Stimulated activated CD4-positive, alpha-beta T cell treated with anti-CD3 and anti-CD28 coated beads, Interleukin-15, amount 100 ng/mL, for 48 hours (primary cell): ENCODE measurements at places on chromosomes 16 and 17.

DNA sequence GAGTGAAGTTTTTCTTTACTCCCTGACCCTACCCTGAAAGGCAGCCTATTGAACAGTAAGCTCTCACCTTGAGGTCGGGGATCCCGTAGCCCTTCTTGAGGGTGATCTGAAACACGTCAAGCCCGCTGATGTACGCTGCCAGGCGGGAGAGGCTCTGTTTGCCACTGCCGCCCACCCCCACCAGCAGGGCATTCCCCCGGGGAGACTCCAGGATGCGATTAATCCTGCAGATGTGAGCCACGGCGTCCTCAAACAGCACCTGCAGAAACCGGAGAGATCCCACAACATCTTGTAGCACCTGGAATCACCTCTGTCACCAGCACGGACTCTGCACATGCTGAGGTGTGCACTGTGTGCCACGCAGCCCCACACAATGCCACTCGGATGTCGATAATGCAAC is 96.8 kb downstream of the PGS1 start:
- DNase-seq, result no peak

GRCh38 chr16:86697715-86698114 is 119.4 kb downstream of the FOXL1 start:
- no peak for DNase-seq

GRCh38 chr17:61409301-61410112 is 9.9 kb downstream of the TBX2 start:
- DNase-seq, result no peak

- no peak for DNase-seq
Observed at GRCh38 chr17:64103391-64104364, 26.3 kb downstream of the ERN1 start.

- no peak for DNase-seq
Observed at GRCh38 chr16:26605626-26606271, 461.0 kb upstream of the C16orf82 start.

DNA sequence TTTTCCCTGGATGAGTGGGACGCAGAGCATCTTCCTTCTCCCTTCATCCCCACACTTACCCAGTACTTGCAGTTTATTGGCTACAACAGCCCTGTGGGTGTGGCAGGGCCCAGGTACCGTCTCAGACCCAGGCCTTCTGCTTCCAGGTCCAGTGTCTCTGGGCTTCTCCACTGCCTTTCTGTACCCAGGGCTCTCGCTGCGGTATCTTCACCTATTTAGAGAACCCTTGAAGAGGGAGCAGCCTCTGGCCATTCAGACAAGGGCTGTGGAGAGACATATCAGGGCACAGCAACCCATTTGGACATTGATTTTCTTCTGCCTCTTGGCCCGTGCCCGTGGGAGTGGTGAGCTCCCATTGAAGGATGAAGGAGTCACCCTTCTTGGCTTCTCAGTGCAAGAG is 17.3 kb downstream of the TBX4 start:
- DNase-seq, result no peak

DNA sequence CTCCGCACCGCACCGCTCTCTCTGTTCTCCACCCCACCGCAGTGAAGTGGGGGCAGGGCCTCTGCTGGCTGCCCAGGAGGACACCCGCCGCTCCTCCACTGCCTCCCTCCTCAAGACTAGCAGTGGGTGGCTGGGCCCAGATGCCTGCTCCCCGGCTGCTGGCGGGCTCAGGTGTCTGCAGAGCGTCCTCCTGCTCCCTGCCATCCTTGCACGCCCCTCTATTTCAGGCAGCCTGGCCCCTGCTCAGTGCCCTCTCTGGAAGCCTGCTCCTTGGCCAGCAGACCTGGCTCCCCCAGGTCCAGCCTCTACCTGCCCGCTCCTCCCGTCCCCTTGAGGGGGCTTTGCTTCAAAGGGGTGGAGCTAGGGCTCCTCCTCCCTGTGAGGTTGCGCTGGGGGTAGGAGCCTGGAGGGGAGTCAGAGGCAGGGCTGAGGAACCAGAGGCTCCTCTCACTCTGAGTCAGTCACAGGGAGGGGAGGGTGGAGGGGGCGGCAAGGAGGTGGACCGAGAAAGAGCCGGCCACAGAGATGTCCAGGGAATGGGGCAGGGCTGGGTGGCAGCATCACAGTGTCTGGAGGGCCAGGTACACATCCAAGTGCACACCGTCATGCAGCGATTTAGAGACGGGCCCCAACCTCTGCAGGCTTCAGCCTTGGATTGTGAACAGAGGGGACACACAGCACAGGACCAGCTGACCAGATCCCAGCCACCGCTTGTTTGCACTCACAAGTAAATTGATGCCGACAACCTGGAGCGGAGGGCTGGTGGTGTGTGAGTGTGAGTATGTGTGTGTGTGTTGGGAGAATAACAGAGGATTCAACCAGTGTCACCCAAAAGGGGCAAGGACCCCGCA is 9.8 kb upstream of the TMEM92 start:
- no peak for DNase-seq

DNA sequence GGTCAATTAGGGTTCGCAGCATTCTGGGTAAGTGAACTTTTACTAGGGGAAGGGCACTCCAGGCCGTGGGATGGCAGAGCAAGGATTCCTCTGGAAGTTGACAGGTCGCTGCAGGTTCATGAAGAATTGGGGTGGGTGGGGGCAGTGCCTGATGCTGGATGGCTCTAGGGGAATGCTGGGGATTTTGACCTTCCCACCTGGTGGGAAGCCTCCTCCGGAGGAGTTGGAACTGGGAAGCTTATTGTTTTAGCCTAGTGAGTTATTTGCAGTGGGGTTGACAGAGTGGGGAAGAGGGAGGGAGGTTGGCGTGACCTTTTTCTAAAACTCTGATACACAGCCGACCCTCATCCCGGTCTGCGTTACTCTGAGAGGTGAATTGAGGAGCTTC is 606 bp upstream of the C17orf113 start:
- DNase-seq, result no peak

DNA sequence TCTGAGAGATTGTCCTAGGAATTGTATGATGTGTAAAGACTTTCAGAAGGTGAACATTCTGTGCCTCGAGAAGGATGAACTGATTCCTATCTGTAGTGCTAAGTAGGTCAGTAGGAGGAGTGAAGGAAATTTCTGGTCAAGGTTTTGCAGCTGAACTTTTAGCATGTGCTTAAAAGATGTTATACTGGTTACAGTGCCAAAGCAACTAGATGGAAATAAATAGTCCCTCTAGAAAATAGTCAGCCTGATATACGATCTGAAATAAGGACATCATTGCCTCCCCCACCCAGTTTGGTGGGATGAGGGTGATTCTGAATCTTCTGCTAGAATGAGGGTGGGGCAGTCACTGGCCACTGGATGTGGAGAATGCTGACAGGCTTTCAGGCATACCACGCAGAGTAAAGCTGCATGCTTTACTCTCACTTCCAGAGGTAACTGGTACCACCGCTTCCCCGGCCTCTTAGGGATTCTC is 57.2 kb upstream of the VPS4A start:
- DNase-seq, result no peak

DNA sequence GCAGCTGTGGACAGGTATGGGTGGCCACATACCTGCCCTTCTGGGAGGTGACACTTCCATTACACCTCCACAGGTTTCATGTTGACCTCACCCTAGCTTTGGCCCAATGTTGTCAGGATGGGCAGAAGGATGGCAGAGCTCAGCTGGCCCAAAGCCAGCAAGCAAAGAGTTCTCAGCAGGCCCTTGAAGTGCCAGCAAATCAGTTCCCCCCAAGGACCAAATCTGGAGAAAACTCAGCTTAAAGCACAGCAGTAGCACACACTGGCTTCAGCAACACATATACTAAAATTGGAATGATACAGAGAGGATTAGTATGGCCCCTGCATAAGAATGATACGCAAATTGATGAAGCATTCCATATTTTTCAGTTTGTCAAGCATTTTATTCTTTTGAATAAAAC is 13.4 kb downstream of the ARL4D start:
- DNase-seq, result no peak
